Cerebellar nuclear complex (tissue), 1 donor: ENCODE measurements at places on chromosomes 16 and 17.

- no peak for DNase-seq
Observed at GRCh38 chr16:88061346-88062110, 110.3 kb downstream of the BANP start.

DNA sequence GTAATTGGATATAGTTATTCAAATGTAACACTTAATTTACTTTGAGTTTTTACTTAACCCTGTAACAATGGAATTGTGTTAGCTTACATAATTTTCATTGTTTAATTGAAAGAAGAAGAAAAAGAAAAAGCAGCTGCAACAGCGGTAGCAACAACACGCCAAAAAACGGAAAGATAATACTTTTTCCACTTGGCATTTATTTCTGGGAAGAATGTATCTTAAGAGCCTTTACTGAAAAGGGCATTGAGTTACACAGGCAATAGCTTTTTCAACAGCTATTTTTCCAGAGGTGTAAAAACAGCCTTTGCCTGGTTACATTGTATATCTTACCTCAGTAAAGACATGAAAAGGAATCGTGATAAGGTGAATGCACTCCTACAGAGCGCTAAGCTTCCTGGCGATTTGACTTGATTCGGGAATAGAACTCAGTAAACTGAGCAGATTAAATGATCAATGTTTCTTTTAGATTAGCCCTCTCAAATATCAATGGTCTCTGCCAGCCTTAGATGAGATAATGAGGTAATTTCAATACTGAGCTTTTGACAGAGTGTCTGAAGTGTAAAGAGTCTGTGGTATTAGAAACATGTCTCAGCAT is 311.3 kb downstream of the CDH13 start:
- DNase-seq, result no peak

DNA sequence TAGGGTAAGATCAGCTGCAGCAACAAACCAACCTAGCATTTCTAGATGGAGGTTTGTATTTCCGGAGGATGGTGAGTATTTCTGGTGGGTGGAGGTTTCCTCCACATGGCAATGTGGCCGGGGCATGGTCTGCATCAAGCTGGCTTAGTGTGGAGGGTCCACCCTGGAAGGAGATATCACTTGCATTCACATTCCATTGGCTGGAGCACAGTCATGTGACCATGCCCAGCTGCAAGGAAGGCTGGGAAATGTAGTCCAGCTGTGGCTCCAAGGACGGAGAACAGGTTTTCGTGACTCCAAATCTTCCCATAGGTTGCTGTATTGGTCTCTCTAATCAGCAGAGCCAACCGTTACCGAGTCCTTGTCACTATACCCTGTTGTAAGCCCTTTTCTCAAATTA is 68.7 kb downstream of the RAI1 start:
- DNase-seq, result no peak

- DNase-seq, result no peak
Observed at GRCh38 chr17:40103071-40103661, 2.8 kb upstream of the NR1D1 start.
